ENCODE measurements at places on chromosomes 5 and 9.

DNA sequence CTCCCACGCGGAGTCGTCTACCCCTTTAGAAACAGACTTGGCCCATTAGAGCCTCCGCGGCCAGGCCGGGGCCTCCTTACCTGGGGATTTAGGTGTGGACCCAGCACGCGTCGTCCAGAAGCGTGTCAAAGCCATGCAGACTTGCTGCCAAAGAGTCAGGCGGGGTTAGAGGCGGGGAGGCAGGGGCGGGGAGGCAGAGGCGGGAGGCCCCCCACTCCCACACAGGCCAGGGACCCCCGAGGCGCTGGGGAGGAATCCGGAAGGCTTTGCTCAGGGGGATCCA is 47.1 kb downstream of the HABP4 start:
- DNase-seq = no peak

- DNase-seq = no peak
These were observed 39.5 kb upstream of the TNFSF15 start for GRCh38 chr9:114845373-114845772.

- no peak for DNase-seq
These were observed 13.9 kb upstream of the ADAMTSL1 start for GRCh38 chr9:18459962-18460584.

DNA sequence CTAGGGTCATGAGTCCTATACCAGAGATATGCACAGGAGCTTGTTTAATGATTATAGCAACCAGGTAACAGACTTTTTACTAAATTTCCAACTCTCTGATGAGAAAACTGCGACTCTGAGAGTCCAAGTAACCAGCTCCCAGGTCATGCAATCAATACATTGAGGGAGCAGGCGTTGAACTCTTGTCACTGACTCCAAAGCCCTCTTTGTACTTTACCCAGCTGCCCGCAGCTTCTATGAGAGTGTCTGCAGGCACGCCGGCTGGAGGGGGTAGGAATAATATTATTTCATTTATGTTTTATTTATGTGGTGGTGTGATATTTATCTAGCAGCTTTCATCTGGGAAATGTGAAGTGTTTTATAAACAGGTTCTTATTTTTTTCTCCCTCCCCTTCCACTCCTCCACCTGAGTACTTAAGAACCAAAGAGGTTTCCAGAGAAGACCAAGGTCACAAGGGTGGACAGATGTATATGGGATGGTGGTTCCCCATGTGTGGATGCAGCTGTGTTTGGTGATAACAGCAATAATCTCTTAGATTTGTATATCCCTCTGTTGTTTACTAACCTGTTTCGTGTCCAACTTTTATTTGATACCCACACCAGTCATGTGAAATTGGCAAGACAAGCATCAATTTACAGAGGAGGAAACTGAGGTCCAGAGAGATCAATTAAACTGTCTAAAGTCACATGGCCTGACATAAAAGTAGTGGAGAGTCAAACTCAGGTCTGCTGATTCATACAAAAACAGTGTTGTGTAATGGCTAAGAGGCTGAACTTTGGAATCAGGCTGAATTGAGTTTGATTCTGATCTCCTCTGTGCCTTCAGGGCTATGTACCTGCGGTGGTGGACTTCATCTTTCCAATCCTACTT is 140.2 kb upstream of the TRIM32 start:
- no peak for DNase-seq

GRCh38 chr5:53022930-53023511 is 33.9 kb downstream of the ITGA2 start:
- DNase-seq = no peak

- no peak for DNase-seq
These were observed 139.7 kb downstream of the C9orf152 start for GRCh38 chr9:110068212-110068611.
